ENCODE measurements at places on chromosomes 1 and 21. TPM values are rescaled to one million over a fixed set of nuclear protein-coding genes. Genes with fewer than 3 reads are reported as not detected.

The PAPPA2 gene
- total RNA-seq, result 3.0 TPM

DNA sequence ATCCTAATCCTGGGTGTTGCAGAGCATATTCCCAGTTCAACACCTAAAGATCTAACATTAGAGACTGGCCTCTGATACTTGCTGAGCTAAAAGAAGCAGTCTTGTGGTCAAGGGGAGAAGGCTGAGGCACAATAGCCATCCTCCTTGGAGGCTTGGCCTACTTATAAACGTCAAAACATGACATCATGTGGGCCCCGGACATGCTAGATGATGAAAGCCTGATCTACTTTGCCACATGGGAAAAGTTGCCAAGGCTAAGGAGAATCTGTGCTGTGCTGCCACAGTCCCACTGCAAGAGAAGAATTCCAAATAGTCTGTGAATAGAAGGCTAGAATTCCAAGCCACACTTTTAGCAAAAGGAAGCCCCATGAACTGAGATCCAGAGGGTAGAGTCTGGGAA is 43.9 kb upstream of the SAMD13 start:
- no peak for DNase-seq

DNA sequence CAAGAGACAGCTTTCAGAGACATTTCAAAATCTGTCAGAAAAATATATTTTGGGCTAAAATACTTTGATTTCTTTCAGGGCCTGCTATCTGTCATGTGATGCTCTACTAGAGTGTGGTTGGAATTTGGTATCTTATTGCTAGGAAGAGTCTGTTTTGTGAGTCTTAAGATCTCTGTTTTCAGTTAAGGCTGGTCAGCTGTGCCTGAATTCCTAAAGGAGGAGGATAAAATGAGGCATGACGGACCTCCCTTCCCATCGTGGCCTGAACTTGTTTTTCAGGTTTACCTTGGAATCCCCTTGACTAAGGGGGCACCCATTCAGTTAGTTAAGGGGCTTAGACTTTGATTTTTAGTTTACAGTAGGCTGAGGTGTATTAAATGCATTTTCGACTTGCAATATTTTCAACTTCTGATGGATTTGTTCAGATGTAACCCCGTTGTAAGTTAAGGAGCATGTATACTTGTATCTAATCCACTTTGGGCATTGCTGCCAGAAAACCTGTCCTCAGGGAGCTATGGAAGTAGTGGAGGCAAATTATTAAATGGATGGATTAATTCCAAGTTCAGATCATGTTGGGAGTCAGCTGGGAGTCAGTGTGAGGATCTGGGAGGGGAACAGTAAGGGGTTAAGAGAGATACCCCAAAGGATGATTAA is 18.3 kb downstream of the CAPN2 start:
- no peak for DNase-seq

GRCh38 chr1:30302858-30303257 is 420.5 kb downstream of the MATN1 start:
- no peak for DNase-seq

GRCh38 chr1:42385283-42385682 is 4.7 kb downstream of the RIMKLA start:
- DNase-seq, result peak; percentile 17

The RGS13 gene
- not detected for total RNA-seq

DNA sequence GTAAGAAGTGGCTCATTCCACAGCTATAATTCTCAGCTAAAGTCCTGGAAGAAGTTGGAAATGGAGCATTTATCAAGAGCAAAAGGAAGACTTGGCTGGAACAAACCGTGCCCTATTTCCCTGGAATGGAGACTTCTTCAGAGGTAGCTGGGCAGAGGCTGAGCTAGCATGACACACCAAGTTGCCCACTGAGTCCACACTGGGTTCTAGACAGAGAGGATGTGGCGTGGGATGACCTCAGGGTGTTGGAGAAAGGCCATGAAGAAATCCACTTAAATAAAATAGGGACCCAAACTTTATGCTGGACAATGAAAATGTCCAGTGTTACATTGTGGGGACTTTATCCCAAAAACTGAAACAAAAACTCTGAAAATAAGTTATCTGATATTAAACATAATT is 116.2 kb downstream of the KCNJ6 start:
- DNase-seq, result no peak

- peak; percentile 23 for DNase-seq
Measured at GRCh38 chr1:113178522-113178921, 105.5 kb downstream of the LRIG2 start.

- no peak for DNase-seq
Measured at GRCh38 chr1:24204116-24204515, 17.0 kb upstream of the IFNLR1 start.

DNA sequence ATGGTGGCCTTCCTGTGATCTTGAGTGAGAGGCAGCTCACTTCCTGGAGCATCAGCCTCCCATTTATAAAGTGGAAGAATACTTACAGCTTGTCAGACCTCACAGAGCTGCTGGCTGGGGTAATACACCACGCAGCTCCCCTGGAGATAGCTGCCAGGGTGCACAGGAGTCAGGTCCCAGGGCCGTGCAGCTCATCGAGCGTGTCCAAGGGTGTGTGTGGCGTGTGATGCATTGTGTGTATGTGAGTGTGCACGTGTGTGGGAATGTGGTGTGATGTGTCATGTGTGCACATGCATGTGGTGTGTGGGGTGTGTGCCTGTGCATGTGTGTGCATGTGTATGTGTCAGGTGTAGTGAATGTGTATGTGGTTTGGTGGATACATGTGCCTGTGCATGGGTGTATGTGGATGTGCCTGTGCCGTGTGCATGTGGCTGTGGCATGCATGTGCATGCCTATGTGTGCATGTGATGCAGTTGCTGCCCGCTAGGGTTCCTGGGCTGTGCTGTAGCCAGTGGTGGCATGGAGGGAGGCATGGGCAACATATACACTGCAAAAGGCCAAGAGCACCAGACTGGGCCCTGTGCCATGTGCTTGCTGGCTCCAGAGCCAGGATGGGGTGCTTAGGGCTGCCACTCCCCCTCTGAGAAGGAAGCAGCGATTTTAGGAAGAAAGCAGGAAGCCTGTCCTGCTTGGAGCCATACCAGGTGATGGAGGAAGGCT is 24.6 kb downstream of the WNT3A start:
- DNase-seq, result no peak

The FAM163A gene
- not detected for total RNA-seq

The STUM gene
- not detected for total RNA-seq

The EIF3I gene
- total RNA-seq, result 640 TPM

GRCh38 chr1:40862008-40862863 is at the start of gene CITED4:
TSS of gene CITED4 (minus strand) at chr1:40862363. CDS start at chr1:40862127, 236 bp downstream.
- no peak for DNase-seq

GRCh38 chr1:66393586-66394287 is 140.2 kb upstream of the SGIP1 start:
- no peak for DNase-seq

DNA sequence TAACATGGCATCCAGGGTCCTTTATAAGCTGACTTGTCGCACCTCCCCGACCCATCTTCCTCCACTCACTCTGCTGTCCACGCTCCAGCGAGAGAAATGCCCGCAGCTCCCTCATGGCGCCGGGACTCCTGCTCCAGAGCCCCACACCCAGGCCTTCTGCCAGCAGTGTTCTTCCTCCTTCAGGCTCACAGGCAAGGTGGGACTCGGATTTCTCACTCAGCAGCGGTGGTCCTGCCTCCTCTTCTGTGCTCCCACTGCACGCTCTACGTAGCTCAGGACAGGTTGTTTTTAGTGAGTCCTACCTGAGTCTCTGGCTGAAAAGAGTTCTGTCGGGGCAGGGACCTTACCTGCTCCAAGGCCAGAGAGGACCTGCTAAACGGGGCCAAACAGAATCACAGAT is 11.2 kb downstream of the THEMIS2 start:
- DNase-seq, result no peak

GRCh38 chr1:145688328-145688727 is 18.8 kb downstream of the PDZK1 start:
- DNase-seq, result no peak

GRCh38 chr1:34983700-34984355 is 1.3 kb downstream of the TMEM35B start:
- DNase-seq, result no peak

DNA sequence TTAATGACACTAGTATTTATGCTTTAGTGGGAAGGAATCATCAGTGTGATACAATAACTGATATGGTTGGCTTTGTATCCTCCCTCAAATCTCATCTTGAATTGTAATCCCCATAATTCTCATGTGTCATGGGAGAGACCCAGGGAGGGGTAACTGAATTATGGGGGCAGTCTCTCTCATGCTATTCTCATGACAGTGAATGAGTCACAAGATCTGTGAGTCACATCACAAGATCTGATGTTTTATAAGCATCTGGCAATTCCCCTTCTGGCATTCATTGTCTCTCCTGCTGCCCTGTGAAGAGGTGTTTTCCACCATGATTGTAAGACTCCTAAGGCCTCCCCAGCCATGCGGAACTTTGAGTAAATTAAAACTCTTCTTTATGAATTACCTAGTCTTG is 1760.3 kb downstream of the NCAM2 start:
- DNase-seq, result peak; percentile 84

The LCE6A gene
- total RNA-seq, result not detected

- DNase-seq, result peak; percentile 36
Measured at GRCh38 chr1:84996846-84997666, at the start of gene MCOLN2. TSS of gene MCOLN2 (minus strand) at chr1:84997113. CDS start at chr1:84996872, 241 bp downstream.

DNA sequence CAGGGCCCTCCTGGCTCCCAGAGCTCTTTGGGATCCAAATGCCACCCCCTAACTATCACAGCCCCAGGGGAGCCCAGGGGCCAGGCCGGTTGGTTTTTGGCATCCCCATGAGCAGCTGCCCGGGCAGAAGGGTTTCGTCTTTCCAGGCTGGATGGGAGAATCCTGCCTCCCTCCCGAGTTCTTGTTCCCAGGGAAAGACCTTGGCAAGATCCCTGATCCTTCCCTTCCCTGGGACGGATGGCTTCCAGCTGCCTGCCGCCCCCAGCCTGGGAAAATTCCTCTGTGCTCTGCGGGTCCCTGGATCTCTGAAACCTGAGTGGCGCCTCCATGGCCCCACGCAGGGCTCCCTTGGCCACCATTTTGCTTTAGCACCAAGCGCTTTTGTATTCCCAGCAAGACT is 55.6 kb downstream of the TAS1R2 start:
- no peak for DNase-seq

The FLVCR1 gene
- 7.9 TPM for total RNA-seq

GRCh38 chr1:229371624-229372023 is 28.8 kb upstream of the CCSAP start:
- no peak for DNase-seq

DNA sequence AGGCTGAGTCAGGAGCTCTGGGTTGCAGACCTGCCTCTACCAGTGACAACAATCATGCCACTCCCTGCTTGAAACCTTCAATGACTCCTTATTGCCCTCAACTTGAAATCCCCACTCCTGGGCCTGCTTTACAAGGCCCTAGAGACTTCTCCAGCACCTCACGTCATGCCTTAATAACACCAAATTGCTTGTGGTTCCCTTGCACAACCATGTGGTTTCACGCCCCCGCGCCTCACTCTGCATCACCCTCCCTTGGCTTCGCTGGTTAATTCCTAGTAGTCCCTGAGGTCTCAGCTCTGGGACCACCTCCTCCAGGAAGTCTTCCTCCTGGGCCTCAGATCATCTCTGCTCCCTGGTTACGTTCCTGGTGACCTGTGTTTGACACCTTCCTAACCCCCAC is 33.0 kb downstream of the EPHA2 start:
- peak; percentile 53 for DNase-seq

GRCh38 chr21:39650801-39651200 is 38.1 kb downstream of the B3GALT5 start:
- no peak for DNase-seq

The GBP7 gene
- total RNA-seq, result not detected

- no peak for DNase-seq
Measured at GRCh38 chr1:172967936-172968335, 82.8 kb downstream of the TNFSF18 start.

- peak; percentile 66 for DNase-seq
Measured at GRCh38 chr1:151534662-151535278, 5.3 kb upstream of the TUFT1 start.

The LRRC42 gene
- total RNA-seq, result 41.8 TPM

DNA sequence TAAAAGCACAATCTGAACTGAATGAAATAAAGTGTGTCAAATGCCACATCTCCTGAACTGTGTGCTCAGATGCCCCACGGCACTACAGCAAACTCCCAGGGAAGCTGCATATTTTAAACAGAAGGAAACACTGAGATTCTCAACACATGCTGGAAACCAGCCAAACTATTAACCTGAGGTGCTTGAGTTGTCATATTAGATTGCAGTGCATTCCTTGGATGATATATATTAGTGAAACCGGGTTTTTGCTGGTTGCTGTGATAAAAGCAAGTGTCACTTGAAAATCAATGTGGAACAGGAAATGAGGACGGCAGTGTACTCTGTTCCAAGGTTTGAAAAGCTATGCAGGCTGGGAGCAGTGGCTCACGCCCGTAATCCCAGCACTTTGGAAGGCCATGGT is 8.7 kb downstream of the SYNJ1 start:
- DNase-seq, result no peak

GRCh38 chr1:240189386-240189989 is 97.8 kb downstream of the FMN2 start:
- peak; percentile 15 for DNase-seq

DNA sequence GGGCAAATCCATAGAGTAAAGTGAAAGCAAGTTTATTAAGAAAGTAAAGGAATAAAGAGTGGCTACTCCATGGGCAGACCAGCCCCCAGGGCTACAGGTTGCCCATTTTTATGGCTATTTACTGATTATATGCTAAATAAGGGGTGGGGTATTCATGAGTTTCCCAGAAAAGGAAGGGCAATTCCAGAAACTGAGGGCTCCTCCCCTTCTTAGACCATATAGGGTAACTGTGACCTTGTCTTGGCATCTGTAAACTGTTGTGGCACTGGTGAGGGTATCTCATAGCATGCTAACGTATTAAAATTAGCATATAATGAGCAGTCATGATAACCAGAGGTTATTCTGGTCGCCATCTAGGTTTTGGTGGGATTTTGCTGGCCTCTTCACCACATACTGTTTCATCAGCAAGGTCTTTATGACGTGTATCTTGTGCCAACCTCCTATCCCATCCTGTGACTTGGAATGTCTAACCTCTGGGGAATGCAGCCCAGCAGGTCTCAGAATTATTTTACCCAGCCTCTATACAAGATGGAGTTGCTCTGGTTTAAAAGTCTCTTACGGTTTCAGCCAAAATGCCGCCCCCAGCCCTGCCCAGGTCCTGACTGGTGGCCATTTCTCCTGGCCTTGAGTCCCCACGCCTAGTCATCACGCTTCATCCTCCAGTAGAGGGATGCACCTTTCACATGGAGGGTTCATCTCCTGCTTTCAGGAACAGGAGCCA is 982 bp upstream of the TRIM17 start:
- DNase-seq, result peak; percentile 20

GRCh38 chr1:18293291-18293690 is 185.7 kb downstream of the IGSF21 start:
- no peak for DNase-seq

DNA sequence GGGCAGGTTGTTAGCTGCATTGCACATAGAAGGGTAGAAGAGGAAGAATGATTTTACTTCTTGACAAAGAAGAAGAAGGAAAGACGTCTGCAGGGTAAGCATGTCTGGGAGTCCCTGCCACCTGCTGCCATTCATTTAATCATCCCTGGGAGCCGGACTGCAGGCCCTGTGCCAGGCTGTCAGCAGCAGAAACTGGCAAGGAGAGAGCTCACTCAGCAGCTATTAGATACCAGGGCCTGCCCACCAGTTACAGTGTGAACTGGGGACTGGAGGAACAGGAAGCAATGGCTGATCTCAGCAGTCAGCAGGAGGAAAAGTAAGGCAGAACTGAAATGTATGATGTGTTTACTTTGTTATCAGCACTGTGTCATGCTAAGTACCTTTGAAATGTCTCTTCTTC is 75.7 kb upstream of the C1orf87 start:
- DNase-seq, result no peak
